Dermis lymphatic vessel endothelial cell (primary cell): ENCODE measurements at places on chromosomes 5 and 9. TPM values are rescaled to one million over a fixed set of nuclear protein-coding genes. Genes with fewer than 3 reads are reported as not detected.

The RANBP3L gene
- total RNA-seq: under 0.01 and 0.09 TPM in 2 replicates

The PRLR gene
- not detected in 2 replicates for total RNA-seq

The FNIP1 gene
- total RNA-seq: 38.5 and 41.4 TPM in 2 replicates

The LRRTM2 gene
- total RNA-seq: 1.2 and 2.0 TPM in 2 replicates

The PELO gene
- 15.8 and 23.0 TPM in 2 replicates for total RNA-seq

The ZDHHC21 gene
- total RNA-seq: 9.8 and 11.3 TPM in 2 replicates

The RNF183 gene
- total RNA-seq: not detected in 2 replicates

The GPR150 gene
- under 0.01 TPM in 2 replicates for total RNA-seq

The FOXD4 gene
- total RNA-seq: 0.11 and 0.17 TPM in 2 replicates

The FYB1 gene
- not detected in 2 replicates for total RNA-seq

The MCTP1 gene
- total RNA-seq: 43.4 and 74.3 TPM in 2 replicates

The SLC25A2 gene
- 0.09 and 0.22 TPM in 2 replicates for total RNA-seq

The GAS1 gene
- total RNA-seq: 1.8 and 2.4 TPM in 2 replicates

The PCDHB5 gene
- total RNA-seq: 0.43 and 0.87 TPM in 2 replicates

The KIF12 gene
- not detected in 2 replicates for total RNA-seq

The ELL2 gene
- total RNA-seq: 14.2 and 17.0 TPM in 2 replicates

The LURAP1L gene
- 0.69 and 1.3 TPM in 2 replicates for total RNA-seq

The SARDH gene
- under 0.01 and 0.11 TPM in 2 replicates for total RNA-seq

The TMEFF1 gene
- total RNA-seq: 9.3 and 12.0 TPM in 2 replicates

The RIMOC1 gene
- 12.5 and 12.9 TPM in 2 replicates for total RNA-seq

The SAXO1 gene
- total RNA-seq: not detected in 2 replicates

The ZNF879 gene
- total RNA-seq: 3.8 and 6.4 TPM in 2 replicates

The GPR151 gene
- total RNA-seq: not detected in 2 replicates

The ARSI gene
- 0.54 TPM in 1 of 2 replicates, not detected in the other for total RNA-seq

The AGXT2 gene
- not detected in 2 replicates for total RNA-seq

The CAVIN4 gene
- 1.8 and 1.9 TPM in 2 replicates for total RNA-seq

The GABRB2 gene
- not detected in 2 replicates for total RNA-seq
